SK-N-DZ (cell line): ENCODE measurements at places on chromosomes 4 and X.

DNA sequence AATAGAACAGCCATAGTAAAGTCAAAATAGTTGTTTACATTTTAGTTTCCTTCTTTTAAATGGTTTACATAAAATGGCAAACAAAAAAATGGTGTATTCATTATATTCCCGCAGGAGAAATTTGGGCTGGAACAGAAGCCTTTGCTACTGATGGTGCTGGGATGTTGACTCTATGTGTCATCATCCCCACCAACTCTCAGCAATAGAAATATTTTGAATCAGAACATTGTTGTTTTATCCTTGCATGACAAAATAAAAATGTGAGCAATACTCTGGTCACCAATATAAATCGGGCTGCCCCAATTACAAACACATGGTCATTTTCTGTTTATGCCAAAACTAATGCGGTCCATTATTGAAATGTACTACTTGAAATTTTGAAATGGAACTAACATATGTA is 1131.6 kb upstream of the PCDH7 start:
- DNase-seq = no peak

DNA sequence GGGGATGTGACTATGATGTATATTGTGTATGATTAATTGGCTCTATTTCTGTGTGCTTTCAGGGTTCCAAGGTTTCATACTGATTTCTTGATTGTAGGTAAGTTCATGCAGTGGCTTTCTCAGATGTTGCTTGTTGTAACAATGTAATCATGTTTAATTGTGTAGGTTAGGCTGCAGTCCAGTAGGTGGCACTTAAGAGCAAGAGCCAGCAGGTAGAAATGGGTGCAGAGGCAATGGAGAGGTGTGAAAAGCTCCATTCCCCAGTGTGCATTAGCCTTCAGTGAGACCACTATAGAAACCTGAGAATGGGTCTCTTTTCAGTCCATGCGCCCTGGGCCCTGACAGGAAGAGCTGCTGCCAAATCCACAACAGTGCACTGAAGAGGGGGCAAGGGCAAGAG is 28.2 kb downstream of the DCAF12L2 start:
- no peak for DNase-seq

DNA sequence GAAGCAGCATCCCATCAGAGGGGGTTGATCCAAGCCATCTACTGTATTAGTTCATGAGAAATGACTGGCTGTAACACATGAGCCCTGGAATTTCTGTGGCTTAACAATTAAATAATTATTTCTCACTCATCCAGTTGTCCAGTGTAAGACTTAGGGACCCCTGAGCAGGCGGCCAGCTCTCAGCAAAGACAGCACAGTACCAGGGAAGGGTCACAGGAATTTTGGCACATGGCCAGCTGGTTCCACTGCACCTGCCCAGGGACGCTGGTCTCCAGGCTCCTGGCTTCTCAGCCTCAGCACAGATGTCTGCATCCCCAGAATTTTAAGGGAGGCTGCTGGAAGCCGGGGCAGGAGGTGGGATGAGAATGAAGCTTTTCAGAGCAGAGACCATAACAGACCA is 93.7 kb upstream of the DHRSX start:
- DNase-seq = no peak

DNA sequence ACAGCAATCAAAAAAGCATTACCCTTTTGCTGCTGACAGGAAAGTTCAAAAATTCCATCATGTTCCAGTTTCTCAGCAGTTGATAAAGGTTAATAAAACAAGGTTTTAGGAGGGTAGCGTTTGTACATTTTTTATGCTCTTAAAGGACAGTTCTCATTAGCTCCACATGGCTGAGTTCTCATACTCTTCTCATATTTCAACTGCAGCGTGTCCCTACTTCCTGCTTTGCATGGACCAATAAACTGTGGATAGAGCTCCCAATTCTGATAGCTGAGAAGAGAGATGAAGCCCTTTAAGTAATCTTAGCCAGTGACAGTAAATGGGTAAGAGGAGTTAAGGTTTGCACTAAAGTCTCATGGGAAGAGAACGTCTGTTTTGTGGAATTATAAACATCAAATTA is 53.5 kb downstream of the SPANXA2 start:
- no peak for DNase-seq

DNA sequence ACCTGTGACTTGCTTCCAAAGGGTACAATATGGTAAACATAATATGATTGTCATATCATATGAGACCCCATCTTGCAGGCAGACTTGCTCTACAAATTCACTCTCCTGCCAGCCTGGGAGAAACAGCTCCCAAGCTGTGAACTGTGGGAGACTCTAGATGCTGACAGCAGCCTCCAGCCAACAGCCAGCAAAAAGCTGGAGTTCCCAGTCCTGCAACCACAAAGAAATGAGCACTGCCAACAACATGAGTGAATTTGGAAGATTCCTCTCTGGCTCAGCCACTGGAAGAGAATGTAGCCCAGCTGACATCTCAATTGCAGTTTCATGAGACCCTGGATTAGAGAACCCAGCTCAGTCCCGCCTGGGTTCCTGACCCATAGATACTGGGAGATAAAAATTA is 145.4 kb downstream of the QDPR start:
- no peak for DNase-seq

DNA sequence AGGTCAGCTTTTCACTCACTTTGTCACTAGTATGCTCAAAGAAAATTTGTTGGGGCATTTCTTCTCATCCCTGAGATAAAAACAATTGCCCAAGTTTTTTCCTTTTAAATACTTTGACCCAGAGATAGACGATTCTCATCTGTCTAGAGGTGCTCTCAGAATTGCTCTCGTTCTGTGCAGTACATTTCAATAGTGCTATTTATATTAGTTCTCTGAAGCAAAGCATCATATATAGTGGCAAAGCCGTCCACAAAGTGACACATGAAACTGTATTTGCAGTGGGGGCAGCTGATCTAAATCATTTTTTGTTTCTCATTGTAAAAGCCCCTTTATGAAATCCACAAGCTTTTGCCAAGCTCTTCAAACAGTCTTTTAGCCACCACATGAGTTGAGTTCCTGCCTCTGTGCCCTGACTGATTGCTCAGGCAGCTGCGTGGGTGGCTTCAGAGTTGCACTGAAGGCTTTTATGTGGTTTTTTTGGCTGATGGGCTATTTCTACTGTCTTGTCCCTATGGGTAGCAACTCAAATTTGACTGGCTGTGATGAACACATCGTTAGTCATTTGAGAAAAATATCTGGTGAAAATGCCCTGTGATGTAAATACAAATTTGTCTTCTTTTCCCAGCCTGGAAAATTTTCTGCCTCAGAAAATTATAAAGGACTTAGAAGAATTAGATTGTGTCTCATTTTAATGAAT is 119.1 kb upstream of the OTUD4 start:
- no peak for DNase-seq

DNA sequence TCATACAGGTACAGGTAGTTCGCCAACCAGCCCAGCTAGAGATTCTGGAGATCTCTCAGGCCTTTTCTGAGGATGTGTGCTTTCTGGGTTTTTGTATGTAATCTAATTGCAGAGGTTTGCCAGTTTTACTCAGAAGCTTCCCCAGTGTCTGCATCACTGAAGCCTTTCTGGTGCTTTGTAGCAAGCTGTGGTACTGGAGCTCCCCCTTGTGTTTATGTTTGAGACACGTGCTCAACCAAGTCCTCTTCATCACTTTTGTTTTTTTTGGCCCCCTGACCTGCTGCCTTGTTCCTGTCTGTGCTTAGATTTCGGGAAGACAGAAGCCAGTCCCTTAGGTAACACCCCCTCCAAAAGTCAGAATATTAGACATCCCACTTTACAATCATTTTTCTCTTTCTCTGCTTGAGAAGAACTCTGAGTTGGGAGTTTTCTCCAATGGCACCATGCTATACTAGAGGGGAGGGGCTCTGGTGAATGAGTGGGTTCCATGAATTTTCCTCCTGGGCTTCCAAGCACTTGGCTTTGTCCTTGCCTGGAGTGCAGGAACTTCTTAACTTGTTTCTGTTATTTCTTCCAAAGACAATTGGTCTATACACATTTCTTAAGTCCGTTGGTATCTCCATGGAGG is 128.4 kb upstream of the TBC1D9 start:
- peak; percentile 51 for DNase-seq

DNA sequence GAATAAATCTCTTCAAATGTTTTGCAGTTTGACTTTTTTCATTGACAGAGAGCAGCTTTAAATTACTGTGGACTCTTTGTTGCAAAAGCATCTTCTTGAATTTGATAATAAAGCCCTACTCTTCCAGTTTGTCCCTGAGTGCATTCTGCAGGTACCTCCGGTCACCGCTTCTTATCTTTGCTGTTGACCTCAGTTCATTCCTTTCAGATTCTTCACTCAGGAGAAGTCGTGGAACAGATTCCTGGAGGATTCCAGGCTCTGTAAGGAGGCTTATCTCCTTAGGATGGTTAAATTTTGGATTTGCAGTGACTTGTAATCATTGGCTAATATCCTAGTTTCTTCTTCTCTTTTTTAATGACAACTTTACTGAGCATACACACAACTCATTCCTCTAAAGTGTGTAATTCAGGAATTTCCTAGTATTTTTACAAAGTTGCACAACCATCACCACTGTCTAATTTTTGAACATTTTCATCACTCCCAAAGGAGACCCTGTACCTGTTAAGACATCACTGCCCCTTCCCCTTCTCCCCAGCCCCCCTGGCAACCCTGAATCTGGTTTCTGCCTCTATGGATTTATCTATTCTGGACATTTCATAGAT is 22.0 kb downstream of the TBL1X start:
- DNase-seq = no peak

- no peak for DNase-seq
Observed at GRCh38 chrX:44903830-44904530, 31.0 kb downstream of the KDM6A start.

GRCh38 chr4:180923486-180923885 is 1319.7 kb upstream of the TENM3 start:
- no peak for DNase-seq
